ENCODE measurements at places on chromosomes 11 and 22.

DNA sequence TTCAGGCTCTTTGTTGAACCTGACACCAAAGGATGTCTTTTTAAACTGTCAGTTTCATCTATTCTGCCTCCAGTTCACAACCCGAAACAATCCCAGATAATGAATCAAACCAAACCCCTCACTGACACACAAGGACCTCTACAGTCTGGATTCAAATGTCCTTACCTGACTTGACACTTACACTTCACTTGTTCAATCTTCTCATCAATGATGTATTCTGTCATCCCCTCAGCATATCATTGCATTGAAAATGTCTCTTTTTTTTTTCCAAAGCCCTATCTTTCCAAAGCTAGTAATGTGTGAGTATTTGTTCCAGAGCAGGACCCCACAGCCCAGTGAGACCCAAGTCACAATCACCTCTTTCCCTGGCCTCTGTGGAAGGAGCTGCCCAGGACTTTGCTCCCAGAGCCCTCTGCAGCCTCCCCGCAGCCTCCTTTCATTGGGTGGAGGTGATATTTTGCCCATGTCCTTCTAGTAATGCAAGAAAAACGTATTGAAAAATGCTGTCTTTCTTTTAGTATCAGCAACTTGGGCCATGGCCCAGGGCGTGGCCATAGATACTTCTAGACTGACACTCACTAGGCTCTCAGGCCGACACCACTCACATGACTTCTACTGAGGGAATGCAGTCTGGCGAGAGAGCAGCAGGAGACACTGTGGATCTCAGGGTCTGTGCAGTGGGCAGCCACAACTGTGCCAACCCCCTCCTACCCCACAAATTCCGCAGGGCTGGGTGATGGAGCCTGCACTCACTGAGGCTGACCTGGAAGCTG, 18.2 kb downstream of the RFPL3 start:
- DNase-seq, result no peak

GRCh38 chr11:68164437-68164836, 43.2 kb upstream of the CHKA start:
- DNase-seq, result no peak

DNA sequence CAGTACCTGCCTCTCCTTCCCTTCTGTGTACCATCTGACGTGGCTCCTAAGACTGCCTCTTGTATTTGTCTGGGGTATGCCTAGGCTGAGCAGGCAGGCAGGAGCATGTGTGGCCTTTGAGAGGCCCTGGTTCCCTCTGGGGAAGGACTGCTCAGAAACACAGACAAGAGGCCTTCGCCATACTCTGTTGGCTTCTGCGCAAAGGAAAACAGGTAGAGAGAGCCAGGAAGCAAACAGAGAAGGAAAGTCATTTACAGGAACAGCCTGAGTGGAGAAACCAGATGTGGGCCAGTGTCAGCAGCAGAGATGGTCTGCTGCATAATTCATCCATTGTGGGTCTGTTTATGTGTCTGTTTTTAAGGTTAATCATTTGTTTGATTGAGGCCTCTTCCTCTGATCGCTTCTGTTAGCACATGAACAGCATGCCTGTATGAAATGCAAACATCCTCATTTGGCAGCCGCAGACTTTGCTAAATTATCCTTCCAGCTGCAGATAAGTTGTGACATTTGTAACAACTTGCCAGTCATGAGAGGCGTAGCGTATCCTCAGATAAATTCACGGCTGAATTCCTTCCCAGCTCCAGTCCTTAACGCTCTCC, 119.4 kb downstream of the GALNT18 start:
- DNase-seq, result no peak

DNA sequence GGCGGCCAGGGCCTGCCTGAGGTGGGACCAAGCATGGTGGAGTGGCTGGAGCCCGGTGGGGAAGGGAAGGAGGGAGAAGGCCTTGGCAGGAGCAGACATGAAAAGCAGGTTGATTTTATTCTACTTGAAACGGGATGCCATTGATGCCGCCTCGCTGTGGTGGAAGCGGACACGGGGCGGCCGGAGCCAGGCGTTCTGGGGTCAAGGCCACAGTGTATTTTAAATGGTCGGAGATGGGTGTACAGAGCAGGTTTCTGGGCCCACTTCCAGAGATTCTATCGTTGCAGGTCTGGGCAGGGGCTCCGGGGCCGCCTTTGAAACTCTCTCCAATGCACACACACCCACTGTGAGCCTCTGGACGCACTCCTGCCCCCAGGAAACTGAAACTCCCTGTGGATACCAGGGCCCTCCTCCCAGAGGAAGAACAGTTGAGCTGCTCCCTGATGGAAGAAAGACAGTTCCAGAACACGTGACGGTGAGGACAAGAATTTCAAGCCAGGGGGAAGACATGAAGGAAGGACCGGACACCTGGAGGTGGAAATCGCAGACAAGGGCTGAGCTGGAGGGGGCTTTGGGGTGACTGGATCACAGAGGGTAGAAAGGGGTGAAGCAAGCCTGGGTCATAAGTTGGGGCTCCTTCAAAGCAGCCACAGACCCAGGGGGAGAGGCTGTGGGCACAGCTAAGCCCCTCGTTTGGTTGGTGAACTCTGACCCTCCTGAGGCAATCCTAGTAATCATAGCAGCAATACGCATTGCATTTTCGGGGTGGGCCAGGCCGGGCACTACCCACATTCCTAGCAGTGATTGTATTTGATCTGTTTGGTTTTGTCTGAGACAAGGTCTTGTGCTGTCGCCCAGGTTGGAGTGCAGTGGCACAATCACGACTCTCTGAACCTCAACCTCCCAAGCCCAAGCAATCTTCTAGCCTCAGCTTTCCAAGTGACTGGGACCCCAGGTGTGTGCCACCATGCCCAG, 12.3 kb upstream of the LINC01488 start:
- DNase-seq, result no peak

DNA sequence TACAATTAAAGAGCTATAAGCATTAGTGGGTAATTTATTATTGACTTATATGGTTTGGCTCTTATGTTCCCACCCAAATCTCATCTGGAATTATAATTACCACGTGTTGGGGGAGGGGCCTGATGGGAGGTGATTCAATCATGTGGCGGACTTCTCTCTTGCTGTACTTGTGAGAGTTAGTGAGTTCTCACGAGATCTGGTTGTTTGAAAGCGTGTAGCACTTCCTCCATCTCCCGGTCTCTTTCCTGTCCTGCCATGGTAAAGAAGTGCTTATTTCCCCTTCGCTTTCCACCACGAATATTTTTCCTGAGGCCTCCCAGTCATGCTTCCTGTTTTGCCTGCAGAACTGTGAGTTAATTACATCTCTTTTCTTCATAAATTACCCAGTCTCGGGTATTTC, 28.1 kb upstream of the CHORDC1 start:
- DNase-seq, result no peak

DNA sequence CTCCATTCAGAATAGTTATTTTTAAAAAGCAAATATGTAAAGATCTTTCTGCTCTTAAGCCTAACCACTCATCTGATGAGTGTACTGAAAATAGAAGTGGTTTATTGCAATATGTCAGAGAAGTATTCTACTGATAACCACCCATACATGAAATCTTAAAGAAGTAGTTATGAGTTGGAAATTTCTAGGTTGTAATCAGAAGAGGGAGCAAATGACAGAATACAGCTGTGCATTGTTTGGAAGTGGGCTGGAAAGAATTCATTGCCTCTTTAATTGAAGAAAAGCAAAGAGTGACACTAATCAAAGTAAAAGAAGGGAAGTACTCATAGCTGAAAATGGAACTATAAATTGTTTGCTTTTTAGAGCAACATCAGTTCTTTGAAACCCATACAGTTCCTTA, 39.4 kb downstream of the FDX1 start:
- no peak for DNase-seq

DNA sequence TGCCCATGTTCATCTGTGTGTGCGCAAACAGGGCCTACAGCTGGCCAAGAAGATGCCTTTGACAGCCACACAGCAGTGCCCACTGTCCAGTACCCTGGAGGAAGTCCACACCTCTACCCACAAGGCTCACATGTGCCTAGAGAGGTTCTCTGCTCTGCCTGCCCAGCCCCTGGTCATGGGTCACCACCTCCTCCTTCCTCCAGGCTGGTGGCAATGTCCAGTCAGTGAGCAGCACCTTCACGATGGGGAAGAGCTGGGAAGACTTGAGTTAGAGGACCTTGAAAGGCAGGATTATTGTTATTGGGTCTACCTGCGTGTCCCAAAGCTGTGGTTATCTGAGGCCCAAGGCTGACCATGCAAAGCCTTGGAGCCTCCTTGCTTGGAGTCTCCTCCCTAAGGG, 28.4 kb upstream of the TTC12 start:
- no peak for DNase-seq

DNA sequence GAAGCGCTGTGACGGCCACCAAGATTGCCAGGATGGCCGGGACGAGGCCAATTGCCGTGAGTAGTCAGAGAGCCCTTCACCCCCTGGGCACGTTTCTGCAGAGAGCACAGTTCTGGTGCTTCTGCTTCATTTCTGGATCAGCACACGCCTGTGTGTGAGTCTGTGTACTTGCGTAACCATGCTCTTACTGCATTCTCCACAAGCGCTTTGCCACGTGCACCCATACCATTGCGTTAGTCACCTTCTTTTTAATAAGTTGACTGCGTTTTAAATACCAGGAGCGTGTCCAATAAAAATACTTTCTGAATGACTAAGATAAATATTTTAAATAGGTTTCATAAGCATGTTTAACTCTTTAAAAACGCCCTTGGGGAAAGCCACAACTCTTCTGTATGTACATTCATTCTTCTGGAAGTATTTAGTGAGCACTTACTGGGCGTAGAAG, 143.0 kb upstream of the SORL1-AS1 start:
- no peak for DNase-seq

DNA sequence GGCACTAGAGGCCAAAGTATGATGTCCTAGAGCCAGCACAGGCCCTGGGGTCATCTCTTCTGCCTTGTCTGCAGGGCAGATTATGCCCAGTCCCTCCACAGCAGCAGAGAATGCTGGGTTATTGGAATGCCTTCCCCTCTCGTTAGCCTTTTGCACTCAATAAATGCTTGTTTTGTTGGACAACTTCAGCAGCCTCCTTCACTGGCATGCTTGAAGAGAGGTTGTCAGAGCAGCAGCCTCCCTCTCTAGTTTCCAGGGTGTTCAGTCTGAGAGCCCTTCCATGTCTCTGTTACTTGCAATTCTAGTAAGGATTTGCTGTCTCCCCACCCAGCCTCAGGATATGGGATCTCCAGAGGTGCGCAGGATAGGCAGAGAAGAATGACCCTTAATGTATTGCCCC, 82.9 kb downstream of the PKNOX2 start:
- DNase-seq, result no peak

- DNase-seq, result no peak
Measured at GRCh38 chr11:93591247-93591898, 48.2 kb upstream of the SMCO4 start.

- no peak for DNase-seq
Measured at GRCh38 chr11:130897262-130898182, 18.8 kb downstream of the SNX19 start.

DNA sequence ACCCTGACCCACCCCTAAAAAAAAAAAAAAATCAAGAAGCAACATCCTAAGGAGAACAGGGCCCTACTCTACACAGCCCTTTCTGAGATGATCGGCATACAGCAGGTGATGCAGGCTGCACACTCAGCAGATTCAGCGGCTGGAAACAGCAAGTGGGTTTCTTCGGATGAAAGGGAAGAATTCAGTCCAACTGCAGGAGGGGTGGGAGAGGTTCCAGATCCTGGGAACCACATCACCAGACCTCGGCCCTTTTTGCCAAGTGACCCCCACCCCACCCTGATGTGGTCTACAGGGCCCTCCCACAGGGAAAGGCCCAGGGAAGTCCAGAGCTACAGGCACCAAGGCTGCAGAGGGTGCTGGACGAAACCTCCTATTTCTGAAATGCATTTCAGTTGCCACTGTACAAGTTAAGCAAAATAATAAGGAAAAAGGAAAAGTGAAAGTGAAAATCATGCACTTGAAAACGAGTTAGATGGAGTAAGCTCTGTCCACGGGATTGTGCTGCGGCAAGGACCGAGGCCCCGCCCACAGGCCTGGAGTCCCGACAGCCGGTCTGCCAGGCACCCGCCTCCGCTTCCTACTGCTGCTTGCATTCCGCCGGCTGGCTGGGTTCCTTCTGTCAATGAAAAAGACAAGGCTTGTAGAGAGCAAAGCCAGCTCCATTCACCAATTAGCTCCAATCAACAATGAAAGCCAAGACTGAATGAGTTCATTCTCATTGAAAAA, 16.0 kb upstream of the PHLDA2 start:
- no peak for DNase-seq

DNA sequence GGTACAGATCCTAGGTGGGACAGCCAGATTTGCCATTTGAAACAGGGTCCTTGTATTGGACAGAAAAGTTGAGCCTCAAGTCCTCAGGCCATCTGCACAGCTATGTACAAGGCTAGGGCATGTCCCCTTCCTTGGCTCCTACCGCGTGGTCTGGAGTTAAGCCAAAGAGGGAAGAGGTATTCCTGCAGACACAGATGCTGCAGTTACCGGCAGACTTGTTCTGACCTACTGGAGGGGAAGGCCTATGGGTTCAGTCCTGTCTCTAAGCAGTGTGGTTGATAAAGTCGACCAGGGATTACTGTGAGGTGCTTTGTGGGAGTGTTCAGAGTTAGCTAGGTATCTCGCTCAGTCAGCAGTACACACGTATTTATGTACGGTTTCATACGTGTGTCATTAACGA, 180.6 kb downstream of the ADAMTS15 start:
- no peak for DNase-seq

DNA sequence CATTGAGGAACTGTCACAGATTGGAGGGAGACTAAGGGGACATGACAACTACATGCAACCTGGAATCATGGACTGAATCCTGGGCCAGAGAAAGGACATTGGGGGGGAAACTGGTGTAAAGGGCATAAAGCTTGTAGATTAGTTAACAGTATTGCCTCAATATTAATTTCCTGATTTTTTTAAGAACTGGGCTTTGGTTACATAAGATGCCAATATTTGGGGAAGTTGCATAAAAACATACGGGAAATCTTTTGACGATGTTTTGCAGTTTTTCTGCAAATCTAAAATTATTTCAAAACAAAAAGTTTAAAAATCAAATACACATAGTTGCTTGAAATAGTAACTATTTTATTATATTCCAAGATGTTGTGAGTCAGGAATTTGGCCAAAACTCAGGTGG, 2.9 kb upstream of the FOLR3 start:
- no peak for DNase-seq

DNA sequence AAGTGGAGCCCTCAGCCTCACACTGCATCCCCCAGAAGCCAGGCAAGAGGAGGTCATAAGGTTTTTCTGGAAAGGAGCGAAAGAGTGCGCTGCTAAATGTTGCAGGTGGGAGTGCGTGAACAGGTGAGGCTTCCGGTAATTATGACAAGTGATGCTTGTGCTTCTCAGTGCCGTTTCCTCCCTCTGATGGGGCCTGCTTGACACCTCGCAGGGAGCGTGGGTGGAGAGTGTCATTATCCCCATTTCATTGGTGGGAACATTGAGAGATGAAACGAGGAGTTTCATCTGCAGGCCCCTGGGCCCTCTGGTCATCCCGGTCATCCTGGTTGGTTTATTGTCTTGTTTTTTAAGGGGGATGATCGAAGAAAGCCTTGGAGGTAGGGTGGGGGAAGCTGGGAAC, 57.5 kb downstream of the BCR start:
- no peak for DNase-seq

- DNase-seq, result no peak
Measured at GRCh38 chr22:20436768-20437612, 635 bp downstream of the SCARF2 start.

- DNase-seq, result no peak
Measured at GRCh38 chr11:68380786-68381622, 68.6 kb downstream of the LRP5 start.

GRCh38 chr11:94169516-94169915, 40.9 kb downstream of the PANX1 start:
- DNase-seq, result no peak

- no peak for DNase-seq
Measured at GRCh38 chr11:73525611-73526010, 72.3 kb downstream of the FAM168A start.

GRCh38 chr11:10457901-10458300, 2.8 kb downstream of the AMPD3 start:
- no peak for DNase-seq

All from iPS DF 19.7 (cell line).